HepG2 (cell line): ENCODE measurements at places on chromosomes 12 and 14.

- no peak for DNase-seq
These were observed 1.3 kb downstream of the CHST11 start for GRCh38 chr12:104457746-104458693.

DNA sequence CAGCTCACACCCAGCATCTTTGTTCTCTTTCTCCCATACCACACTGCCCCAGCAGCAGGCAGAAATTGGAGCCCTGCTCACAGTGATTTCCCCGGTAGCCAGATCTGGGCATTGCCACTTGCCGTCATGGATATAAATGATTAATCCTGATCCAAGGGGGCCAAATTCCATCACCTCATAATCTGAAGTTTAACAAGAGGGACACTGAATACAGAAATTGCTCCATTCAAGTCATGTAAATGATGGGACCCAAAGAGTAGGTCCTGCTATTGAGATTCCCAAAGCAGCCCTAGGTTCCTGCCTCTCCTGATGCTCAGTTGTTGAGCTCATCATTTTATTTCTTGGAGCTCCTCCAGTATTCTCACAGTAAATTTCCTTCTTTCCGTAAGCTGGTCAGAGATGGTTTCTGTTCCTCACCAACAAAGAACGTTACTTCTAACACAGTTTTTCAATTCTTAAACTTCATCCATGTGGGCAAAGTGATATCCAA is 11.7 kb downstream of the ITPR2 start:
- DNase-seq: no peak

GRCh38 chr14:104555430-104556255 is 23.9 kb upstream of the C14orf180 start:
- no peak for DNase-seq

GRCh38 chr12:93974252-93974651 is 174.1 kb upstream of the PLXNC1 start:
- no peak for DNase-seq

- DNase-seq: no peak
These were observed 40.5 kb upstream of the C14orf132 start for GRCh38 chr14:95998656-95999055.

- no peak for DNase-seq
These were observed 93.0 kb downstream of the ACTN1 start for GRCh38 chr14:68886109-68886434.

- DNase-seq: no peak
These were observed 22.8 kb downstream of the MMP17 start for GRCh38 chr12:131850856-131851559.

DNA sequence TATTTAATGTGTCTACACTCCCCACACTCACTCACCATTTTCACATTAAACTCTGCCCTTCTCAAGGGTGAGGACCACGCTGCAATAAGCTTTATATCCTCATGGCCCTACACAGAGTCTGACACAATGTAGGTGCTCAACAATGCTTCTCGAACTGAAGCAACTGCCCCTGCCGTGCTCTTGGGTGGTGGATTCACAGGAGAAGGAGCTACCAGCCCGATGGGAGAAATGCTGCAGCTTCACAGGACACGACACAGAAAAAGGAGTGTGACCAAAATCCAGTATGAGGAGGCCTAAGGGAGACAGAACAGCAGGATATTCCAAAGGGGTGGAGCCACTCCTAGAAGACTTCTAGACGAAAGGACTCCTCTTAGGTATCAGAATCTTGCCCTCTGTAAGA is 6.5 kb upstream of the KRT3 start:
- no peak for DNase-seq

- no peak for DNase-seq
These were observed 526.6 kb upstream of the CCDC196 start for GRCh38 chr14:65959563-65960024.

- no peak for DNase-seq
These were observed 2.9 kb upstream of the SBNO1 start for GRCh38 chr12:123367511-123367910.

- DNase-seq: no peak
These were observed 78.2 kb upstream of the SLC24A4 start for GRCh38 chr14:92244805-92245204.

- DNase-seq: peak; percentile 81
These were observed 108.2 kb upstream of the MED13L start for GRCh38 chr12:116385486-116386217.

- DNase-seq: no peak
These were observed 205.6 kb downstream of the BCL11B start for GRCh38 chr14:99066378-99066777.

- DNase-seq: no peak
These were observed 63.2 kb upstream of the USP44 start for GRCh38 chr12:95614390-95614982.

GRCh38 chr14:56044196-56044595 is 74.0 kb upstream of the PELI2 start:
- no peak for DNase-seq

GRCh38 chr12:50483488-50483887 is 21.3 kb upstream of the DIP2B start:
- no peak for DNase-seq

DNA sequence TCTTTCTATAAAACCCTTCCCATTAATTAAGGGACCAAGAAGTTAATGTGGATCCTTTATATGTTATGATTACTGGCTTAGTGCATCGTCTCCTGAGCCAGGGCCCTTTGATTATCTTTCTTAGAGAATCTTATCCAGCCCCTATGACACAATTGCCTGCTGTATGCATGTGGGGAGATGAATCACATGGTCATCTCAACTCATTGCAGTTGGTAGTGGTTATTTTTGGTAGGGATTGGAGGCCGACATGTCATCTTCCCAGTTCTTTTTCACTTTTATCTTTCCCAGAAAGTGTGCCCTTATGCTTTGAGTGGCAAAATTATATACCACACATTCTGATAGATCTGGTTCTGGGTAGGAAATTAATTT is 26.0 kb downstream of the ZNF664 start:
- no peak for DNase-seq

- no peak for DNase-seq
These were observed 77.0 kb downstream of the KITLG start for GRCh38 chr12:88503281-88503703.

DNA sequence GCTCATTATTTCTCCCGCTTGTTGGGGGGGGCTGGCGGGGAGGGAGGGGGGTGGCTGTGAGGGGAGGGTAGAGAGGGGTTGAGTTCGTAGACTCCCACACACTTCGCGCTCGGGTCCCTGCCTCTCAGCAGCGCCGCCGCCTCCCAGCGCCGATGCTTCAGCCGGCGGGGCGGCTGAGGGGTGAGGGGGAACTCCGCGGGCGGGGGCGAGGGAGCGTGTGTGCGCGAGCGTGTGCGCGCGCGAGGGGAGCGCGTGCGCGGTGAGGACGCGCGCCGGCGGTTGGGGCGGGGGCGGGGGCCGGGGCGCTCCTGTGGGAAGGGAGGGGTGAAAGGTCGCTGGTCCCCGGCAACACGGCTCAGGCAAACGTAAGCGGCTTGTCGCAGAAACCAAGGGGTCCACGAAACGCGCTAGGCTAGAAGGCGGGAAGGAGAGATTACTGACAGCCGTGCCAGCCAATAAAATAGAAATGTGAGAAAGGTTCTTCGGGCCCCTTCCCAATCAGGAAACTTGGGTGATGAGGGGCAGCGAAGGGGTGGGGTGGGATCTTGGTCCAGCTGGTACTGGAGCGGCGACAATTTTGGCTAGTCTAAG is 343 bp upstream of the NOVA1 start:
- peak; percentile 77 for DNase-seq

DNA sequence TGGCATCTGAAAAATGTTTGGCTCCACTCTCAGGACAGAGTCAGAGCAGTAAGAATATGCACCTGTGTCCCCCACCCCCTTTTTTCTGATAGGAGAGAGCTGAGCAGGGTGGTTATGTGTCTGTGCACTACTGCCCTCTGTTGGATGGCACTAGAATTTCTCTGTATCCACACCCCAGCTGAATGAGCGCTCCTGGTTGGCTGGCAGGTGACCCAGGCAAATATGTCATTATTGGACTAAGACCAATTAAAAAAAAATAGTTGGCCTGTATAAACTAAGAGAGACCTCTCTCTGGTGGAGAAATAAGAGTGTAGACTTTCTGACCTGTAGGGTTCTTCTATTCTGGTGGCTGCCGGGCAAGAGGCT is 107.0 kb downstream of the PTCSC3 start:
- peak; percentile 74 for DNase-seq

DNA sequence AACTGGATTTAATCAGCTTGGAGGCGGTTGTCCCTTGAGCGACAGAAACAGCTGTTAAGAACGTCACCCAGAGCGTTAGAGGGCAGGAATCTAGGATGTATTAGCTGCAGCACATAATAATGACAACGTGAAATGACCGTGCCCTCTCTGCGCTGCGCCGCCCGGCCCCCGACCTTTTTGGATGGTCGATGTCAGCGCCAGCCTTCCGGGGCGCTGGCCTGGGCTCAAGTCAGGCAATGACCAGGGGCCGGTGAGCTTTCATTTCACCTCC is 427 bp upstream of the TMEM120B start:
- DNase-seq: peak; percentile 35

GRCh38 chr12:125518074-125518473 is 452.8 kb downstream of the AACS start:
- DNase-seq: no peak

- DNase-seq: no peak
These were observed 40.0 kb downstream of the PEBP1 start for GRCh38 chr12:118175823-118176447.

DNA sequence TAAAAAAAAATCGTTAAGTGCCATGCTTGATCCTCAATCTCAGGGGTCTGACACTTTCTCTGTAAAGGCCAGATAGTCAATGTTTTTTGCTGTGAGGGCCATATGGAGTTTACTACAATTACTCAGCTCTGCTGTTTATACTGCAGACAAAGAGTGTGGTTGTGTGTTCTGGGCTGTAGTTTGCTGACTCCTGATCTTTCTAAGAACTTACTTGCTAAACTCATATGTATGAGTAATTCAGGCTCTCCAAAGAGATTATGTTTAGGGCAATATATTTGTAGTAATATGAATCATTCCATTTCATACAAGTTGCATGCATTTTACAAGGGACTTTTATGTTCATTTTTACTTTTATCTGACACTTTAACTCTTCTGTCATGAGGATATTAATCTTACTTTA is 188.2 kb downstream of the TMTC2 start:
- no peak for DNase-seq

- DNase-seq: no peak
These were observed 122.0 kb upstream of the DHRS4 start for GRCh38 chr14:23831596-23831995.

DNA sequence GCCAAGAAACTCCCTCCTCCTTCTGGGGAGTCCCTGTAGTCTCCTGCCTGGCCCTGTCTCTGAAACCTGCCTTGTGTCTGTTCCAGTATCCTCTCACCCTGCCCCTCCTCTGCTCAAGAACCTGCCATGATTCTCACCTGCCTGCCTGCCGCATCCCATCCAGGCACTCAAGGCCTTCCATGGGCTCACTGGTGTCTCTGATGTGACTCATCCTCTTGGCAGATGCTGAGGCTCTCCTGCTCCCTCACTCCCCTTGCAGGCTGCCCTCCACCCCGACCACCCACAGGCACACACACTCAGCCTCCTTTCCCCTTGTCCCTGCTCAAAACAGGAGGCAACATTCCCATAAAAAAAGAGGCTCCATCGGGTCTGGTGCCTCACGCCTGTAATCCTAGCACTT is 5.8 kb upstream of the BEGAIN start:
- no peak for DNase-seq

DNA sequence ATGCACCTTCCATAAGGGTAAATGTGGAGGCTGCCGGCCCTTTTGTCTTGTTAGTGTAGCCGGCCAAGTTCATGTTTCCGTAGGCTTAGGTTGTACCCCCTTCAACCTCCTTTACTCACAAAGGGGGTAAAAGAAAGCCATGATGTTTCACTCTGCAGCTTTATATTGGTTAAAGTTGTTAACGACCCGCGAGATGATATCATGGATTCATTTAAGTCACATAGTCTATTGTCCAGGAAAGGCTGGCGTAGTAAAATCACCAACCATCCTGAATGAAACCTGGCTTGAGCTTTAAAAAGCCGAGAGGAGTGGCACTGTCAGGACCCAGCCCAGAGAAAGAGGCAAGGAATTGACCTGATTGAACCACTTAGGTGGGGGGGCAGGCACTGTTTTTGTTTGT is 1.3 kb downstream of the UNG start:
- DNase-seq: no peak

GRCh38 chr14:88829685-88830302 is 5.3 kb downstream of the TTC8 start:
- DNase-seq: no peak

DNA sequence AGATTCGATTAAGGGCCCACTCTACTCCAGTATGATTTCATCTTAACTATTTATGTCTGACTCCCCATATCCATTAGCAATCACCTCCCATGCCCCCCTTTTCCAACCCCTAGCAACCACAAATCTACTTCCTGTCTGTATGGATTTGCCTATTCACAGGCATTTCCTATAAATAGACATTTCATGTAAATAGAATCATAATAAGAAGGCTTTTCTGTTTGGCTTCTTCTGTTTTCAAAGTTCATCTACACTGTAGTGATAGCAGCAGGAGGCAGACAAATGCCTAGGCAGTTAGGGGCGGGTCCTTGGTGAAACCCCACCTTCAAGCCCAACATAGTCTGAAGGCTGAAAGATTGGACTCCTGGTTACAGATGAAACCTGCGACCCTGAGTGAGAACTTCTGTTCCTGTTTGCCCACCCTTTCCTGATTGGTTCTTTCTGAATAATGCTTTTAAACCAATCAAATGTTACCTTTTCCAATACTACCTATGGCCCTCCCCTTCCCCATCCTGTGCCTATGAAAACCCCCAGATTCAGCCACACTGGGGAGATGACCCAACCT is 62.1 kb upstream of the HECTD1 start:
- DNase-seq: no peak

GRCh38 chr12:70366581-70367257 is 629 bp downstream of the KCNMB4 start:
- DNase-seq: peak; percentile 13

- no peak for DNase-seq
These were observed 280.9 kb upstream of the FLRT2 start for GRCh38 chr14:85248881-85249635.

DNA sequence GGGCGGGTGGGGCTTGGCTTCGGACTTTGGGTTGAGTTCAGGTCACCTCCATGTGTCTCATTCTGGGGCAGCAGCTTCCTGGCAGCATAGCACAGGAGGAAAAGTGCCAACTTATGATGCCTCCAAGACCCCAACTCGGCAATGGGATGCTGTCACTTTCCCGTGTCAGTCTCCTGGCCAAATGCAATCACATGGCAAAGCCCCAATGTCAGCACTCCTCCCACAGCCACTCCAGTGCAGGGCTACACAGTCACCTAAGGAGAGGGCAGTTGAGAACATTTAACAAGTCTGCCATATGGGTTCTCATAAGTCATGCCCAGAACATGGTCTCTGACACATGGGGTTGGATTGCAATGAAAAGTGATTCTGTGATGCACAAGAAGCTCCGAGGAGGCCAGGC is 26.7 kb downstream of the ELK3 start:
- DNase-seq: no peak
